Foreskin melanocyte (primary cell): ENCODE measurements at places on chromosomes 11 and 22.

DNA sequence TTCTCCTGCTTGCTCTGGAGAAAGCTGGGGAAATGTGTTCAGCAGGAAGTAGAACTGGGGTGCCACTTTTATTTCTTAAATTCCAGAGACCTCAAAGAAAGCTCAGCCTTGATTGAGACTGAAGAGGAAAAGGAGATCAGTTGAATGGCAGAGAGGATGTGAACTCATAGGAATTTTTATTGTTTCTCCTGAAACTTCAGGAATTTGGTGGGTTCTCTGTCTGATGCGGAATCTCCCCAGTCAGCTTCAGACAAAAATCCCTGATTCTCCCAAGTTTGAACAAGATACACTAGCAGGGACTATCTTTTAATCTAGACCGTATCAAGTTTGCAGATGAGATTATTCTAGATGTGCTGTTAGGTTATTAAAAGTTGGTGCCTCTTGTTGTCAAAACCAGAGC is 23.0 kb downstream of the EHF start:
- DNase-seq: no peak

GRCh38 chr11:110855191-110855590 is 143.0 kb upstream of the ARHGAP20 start:
- DNase-seq: no peak

DNA sequence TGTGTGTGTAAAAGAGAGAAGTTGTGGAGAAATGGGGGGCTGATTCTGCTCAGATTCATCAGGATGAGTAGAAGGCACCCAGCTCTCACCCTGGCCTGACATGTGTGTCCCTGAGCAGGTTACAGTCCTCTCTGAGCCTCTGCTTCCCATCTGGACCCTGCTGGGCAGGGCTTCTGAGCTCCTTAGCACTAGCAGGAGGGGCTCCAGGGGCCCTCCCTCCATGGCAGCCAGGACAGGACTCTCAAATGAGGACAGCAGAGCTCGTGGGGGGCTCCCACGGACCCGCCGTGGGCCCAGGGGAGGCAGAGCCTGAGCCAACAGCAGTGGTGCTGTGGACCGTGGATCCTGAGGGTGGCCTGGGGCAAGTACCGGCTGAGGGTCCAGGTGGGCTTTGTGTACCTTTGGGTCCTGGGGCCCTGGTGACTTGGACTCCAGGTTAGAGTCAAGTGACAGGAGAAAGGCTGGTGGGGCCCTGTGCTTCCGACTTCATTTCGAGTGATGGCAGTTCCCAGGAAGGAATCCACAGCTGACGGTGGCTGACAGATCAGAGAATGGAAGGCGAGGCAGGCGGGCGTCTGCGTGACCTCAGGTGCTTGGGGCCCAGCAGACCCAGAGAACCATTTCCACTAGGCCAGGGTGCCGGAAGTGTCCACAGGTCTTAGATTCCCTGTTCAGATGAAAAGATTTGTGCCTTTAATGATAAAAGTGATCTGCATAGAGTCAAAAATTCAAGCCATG is 21.9 kb downstream of the NEAT1 start:
- peak; percentile 29 for DNase-seq

GRCh38 chr11:7640816-7641215 is 32.5 kb downstream of the CYB5R2 start:
- DNase-seq: no peak

DNA sequence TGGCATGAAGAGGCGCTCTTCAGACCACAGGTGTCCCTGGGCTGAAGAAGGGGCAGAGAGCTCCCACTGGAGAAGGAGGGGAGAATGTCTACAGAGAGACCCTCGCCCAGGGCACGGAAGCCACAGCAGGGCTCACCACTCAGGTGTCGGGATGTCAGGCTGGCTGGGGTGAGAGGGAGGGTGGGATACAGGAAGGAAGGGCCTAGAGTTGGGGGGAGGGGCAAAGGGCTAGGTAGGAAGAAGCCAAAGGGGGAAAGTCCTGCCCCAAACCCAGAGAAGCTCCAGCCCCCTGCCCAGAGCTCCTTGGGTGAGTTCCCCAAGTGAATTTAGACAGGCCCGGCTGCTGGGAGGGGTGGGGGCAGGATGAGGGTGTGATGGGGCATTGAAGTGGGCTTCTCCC is 232.0 kb downstream of the CEP164 start:
- no peak for DNase-seq

GRCh38 chr11:117523680-117524079 is 196.0 kb downstream of the CEP164 start:
- no peak for DNase-seq

GRCh38 chr11:44698252-44698912 is 28.4 kb upstream of the TSPAN18 start:
- no peak for DNase-seq

DNA sequence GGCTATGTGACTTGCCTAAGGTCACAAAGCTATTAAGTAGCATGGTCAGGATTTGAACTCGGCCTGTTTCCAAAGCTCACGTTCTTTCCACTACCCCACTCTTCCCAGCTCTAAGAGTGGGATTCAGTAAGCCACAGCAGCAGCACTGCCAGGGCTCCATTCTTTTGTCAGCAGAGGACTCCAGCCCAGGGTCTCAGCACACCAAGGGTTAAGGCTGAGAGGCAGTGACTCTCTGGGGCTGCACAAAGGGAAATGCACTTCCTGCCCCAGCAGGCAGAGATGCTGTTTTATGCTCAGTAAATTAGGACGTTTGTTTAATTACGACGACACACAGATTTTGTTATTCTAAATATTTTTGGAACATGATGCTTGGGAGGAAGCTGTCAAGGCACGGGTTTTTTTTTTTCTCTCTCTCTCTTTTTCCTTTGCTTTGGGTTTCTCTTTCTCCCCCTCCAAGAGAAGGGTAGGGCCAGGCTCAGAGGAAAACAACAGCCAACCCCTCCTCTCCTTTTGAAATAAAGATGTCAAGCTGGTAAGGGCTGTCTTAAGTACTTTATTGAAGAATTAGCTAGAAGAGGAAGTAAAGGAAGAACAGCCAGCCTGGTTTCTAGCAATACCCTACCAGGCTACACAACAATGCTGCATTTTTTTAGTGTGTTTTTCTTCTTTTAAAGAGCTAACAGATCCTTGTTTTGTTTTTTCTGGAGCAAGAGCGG is 2.8 kb downstream of the MYH9 start:
- DNase-seq: peak; percentile 74

DNA sequence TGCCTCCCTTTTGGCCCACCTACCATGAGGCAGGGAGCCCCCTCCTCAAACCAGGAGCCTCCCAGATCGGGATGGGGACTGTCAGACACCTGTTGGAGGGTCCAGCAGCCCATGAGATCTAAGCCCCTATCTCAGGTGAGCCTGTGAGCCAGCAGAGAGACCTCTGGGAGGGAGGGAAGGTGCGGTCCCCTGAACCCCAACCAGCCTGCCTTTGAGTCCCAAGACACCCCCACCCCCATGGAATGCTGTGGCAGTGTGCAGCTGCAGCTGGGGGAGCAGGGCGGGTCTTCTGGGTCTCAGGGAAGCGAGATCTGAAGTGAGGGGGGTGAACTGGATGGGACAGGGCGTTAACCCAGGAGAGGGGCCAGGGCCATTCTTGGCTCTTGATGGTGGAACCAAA is 1.4 kb upstream of the CDKN1C start:
- DNase-seq: no peak

- DNase-seq: no peak
These were observed 11.1 kb downstream of the SPTBN2 start for GRCh38 chr11:66717925-66718319.

GRCh38 chr11:70556884-70557741 is 158.8 kb downstream of the CTTN start:
- DNase-seq: no peak

DNA sequence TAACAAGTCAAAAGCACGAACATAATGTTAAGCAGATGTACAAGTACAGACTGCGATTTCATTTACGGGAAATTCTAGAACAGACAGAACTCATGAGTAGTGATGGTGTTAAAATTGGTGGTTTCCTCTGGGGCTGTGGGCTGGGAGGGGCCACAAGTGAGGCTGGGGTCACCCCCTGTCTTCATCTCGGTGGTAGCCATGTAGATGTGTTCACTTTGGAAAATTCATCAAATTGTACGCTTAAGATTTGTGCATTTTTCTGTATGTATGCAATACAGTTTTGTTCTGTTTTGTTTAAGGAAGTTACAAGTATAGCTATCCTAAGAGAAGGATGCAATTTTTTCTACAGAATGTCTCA is 504 bp upstream of the ASCC2 start:
- DNase-seq: no peak

DNA sequence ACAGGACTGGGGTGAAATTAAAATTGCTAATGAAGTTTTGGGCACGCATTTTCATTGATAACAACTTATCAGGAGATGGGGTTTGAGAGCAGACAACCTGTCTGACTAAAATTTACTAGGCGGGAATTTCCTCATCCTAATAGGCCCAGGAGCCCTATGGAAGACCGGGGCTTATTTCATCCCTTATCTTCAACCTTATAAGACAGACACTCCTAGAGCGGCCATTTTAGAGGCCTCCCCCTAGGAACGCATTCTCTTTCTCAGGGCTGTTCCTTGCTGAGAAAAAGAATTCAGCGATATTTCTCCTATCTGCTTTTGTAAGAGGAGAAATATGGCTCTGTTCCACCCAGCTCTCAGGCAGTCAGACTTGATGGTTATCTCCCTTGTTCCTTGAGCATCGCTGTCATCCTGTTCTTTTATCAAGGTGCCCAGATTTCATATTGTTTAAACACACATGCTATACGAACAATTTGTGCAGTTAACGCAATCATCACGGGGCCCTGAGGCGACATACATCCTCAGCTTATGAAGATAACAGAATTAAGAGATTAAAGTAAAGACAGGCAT is 39.3 kb upstream of the ZC3H12C start:
- DNase-seq: no peak

GRCh38 chr11:69413015-69413801 is 68.3 kb upstream of the LINC01488 start:
- DNase-seq: no peak

GRCh38 chr22:19361501-19362103 is 69.9 kb downstream of the HIRA start:
- no peak for DNase-seq

GRCh38 chr22:39496131-39496838 is 5.8 kb upstream of the MIEF1 start:
- peak; percentile 68 for DNase-seq

GRCh38 chr11:60951606-60951903 is 421 bp downstream of the SLC15A3 start:
- no peak for DNase-seq

DNA sequence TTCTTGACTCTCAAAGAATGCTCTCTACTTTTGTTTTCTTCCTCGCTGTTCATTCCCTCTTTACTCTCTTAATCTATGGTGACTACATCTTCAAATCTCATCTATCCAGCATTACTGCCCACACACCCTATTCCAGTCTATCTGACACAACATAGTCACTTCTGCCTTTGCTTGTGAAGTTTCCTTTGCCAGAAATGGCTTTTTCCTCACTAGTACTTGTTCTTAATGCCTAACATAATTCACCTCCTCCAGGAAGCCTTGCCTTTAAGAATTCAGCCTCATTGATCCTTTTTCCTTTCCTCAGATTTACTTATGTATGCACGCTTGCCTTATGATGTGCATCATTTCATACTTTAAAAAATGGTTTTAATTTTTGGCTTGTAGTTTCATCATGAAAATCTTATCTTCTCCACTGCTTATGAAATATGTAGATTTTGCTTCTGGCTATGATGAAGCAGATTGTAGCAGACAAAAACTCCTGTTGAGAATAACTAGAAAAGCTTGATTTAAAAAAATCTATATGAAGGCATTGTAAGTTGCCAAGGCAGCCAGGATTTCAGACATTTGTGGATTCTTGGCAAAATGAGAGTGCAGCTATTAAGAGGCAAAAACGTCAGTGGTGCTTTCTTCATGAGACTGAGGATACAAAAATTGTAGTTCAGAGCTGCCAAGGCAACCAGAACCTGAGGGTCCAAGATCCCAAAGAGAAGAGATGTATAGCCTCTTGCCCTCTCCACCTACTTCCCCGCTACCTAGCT is 31.8 kb downstream of the RNF169 start:
- no peak for DNase-seq

DNA sequence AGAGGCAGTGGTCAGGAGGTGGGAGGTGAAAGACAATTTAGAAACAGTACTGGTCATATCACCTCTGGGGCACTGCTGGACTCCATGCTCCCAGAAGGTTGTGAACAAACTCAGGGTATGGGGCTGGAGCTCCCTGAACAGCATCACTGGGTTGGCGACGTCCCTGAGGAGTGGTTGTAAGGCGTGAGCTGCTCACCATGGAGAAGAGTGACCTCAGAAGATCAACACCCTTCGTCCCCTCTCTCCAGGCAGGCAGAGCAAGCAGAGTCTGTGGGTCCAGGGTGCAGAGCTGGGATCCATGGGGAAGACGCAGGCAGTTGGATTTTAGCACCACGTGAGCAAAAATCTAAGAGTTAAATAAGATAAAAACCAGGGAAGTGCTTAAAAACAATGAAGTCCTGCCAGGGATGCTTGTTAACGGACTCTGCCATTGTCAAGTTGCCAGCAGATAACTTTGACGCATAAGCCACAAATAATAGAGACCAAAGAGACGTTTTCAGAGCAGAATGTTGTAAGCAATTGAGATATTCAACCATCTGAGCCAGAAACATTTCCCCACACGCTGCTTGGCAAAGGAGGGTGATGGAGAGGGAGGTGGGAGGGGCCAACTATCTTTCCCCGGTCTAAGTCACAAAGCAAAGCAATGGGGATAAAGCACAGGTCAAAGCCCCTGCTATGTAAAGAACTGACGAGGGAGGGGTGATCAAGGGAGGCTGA is 13.6 kb downstream of the PNPLA5 start:
- no peak for DNase-seq

DNA sequence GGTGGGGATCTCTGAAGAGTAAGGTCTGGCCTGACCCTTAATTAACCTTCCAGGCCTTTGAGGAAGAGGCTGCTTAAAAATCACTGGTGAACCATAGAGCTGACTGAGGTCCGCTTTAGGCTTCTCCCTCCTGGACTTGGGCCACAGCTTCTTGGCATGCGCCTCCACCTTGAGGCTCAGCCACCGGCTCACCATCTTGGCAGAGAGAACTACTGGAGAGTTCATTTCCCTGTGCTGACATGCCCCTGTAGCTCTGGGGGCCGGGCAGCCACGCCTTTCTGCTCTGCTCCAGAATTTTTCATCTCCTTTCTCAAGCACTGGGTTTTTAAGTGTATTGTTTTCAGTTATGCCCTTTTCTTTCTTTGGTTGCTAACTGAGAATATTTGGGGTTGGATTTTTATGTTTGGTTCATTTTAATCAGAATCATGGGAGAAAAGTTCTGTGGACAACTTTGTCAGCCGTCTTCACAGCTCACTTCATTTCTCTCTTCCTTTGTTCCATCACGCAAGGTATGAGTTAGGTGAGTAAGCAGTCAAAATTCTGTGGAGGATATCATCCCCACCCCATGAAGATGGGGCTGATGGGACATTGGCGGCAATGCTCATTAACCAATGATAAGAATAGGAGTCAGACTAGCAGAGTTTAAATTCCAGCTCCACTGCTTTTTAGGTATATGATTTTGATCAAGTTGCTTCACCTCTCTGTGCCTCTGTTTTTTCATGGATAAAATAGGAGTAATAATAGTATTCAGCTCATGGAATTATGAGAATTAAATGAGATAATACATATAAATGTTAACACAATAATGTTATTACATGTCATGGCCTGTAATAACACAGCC is 103.9 kb downstream of the DBX1 start:
- DNase-seq: no peak

- no peak for DNase-seq
These were observed 52.2 kb downstream of the FEZ1 start for GRCh38 chr11:125443767-125444311.

GRCh38 chr22:23175817-23176644 is 4.3 kb upstream of the BCR start:
- no peak for DNase-seq

GRCh38 chr22:45125188-45125587 is 38.5 kb upstream of the NUP50 start:
- no peak for DNase-seq
